ENCODE measurements at places on chromosomes 11 and 22.

- DNase-seq: peak; percentile 61
Measured at GRCh38 chr11:9506489-9507276, 45.9 kb downstream of the ZNF143 start.

- no peak for DNase-seq
Measured at GRCh38 chr11:84193706-84194105, 907.5 kb upstream of the CCDC90B start.

DNA sequence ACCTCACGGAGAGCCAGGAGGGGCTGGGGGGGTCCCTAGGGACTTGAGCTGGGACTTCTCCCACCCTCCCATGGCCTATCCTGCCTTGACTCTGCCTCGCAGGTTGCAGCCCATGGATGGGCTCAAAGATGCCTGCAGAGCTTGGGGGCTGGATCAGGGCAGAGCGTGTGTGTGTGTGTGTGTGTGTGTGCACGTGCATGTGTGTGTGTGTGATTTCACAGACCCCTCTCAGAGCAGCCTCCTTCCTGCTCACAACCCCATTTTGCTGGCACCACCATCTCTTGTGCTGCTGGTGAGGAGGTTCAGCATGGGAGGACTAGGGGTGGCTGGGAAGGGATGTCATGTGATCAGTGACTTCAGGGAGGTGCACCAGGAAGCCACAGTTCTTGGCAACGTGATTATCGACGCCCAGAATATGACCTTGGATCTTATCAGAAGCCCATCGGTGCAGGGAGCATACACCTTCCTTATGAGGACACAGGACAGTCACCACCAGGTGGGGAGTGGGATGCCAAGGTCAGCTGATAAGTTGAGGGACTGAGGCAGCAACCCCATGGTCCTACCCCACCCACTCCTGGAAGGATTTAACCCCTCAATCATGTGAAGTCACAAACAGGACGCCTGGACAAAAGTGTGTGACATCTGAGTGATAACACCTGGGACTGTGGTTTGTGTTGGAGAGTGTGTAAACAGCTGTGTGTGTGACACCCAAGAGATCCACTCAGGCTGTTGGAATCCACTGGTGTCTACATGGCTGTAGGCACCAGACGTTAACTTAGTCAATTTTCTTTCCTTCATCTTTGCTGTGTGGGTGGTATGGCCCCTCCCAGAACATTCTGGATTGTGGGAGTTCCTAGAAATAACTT, 1.8 kb upstream of the NAALADL1 start:
- DNase-seq: no peak

GRCh38 chr11:111363985-111364384, 15.1 kb downstream of the POU2AF1 start:
- DNase-seq: no peak

GRCh38 chr11:73268671-73269271, 3.4 kb upstream of the P2RY6 start:
- DNase-seq: no peak

GRCh38 chr22:47543447-47543846, 781.0 kb downstream of the TBC1D22A start:
- DNase-seq: no peak

- DNase-seq: no peak
Measured at GRCh38 chr22:49142296-49142695, 685.4 kb downstream of the BRD1 start.

GRCh38 chr11:75576499-75576918, 14.5 kb downstream of the SERPINH1 start:
- no peak for DNase-seq

- DNase-seq: no peak
Measured at GRCh38 chr11:48004456-48004855, 24.1 kb downstream of the PTPRJ start.

DNA sequence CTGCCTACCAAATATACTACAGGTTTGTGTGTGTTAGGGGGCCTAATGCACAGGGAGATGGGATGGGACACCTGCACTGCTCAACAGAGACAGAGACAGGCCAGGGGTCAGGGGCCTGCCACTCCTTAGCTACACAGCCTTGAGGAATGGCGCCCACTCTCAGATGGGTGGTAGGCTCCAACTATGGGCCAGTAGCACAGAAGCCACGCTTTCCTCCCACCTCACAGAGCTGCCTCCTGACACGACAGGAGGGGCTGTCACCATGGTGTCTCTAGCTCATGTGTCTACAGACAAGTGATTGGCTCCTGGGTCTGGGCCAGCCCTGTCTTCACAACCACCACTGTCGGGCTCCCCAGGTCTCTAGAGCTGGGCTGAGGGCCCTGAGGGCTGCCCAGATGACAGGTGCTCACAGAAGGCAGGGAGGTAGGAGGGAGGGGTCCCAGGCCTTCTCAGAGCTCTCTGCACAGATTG, 81.8 kb downstream of the DGCR2 start:
- no peak for DNase-seq

DNA sequence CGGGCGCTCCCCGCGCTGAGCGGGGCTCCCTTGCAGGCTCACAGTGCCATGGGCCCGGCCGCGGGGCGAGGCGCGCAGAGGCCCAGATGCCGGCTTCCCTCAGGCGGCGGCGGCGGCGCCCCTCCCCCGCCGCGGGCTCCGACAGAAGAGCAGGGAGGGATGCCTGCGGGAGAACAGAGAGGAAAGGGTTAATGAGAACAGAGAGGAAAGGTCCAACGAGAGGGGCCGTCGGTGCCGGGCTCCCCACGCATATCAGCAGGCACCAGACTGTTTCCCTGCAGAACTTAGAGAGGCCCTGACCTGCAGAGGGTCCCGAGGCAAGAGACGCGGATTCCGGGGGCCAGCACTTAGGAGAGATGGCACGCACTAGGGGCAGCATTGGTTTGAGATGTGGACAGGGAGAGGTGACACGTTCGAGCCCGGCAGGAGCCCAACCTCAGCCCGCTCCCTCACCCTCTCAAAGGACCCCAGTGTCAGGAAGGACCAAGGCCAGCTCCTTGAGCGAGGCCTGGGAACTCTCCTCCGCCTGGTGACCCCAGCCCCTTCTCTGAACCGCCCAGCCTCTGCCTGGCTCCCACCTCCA, 9.1 kb downstream of the NRXN2 start:
- DNase-seq: no peak

DNA sequence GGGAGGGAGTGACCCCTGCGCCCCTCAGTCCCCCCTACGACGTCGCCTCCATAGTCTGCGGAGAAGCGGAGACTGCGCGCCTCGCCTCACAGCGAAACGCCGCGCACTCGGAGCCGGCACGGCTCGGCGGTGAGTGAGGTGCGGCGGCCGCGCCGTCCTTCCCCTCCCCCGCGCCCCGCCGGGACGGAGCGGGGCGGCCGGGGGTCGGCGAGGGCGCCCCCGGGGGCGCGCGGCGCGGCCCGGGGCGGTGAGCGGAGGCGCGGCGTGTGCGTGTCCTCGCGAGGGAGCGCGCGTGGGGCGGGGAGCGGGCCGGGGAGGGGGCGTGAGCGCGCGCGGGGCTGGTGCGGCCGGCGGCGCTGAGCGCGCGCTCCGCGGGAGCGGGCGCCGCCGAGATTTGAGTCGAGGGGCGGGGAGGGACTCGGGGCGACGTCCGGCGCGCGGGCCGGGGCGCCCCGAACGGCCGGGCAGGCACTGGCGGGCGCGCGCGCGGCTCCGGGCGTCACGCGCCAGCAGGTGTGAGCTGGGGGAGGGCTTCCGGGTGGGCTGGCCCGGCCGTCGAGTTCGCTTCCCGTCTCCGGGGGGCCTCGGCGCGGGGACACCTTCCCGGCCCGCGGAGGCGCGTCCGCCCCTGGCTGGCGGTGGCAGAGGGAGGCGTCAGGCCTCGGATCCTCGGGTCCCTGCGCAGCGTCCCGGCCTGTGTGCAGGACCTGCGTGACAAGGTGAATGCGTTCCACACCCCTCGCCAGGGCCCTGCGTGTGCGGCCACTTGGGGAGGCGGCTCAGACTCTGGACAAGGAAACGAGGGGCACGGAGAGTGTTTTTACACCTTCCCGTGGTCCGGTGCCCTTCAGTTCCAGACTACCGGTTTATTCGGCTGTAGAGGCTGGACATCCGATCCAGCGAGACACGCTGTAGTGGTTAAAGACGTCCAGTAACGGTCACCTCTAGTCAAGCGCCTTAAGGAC, 50.4 kb downstream of the FAM83F start:
- peak; percentile 46 for DNase-seq

DNA sequence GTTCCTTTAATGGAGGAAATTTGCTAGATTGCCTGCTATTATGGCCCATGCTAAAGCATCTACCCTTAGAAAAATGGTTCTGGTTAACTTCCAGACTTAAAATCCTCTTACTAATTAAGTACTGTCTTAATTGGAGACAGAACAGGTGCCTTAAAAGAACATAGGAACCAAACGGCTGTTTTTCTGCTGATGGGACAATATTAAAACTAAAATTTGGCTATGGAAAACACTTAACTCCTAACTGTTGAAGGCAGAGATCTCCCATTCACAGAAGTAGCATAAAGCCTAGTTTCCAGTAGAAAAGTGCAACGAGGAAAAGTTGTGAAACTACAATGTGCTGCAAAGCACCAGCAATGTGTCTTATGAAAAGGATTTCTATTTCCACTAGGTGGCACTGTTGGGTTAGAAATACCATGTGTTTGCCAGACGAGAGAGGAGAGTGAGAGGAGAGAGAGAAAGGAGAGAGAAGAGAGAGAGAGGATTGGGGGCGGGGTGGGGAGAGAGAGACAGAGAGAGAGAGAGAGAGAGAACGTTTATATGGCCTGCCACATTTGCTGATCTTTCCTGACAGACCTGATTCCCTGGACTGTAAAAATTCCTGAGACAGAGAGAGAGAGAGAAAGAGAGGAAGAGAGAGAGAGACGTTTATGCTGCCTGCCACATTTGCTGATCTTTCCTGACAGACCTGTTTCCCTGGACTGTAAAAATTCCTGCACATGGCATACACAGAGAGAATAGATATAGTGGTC, 51.5 kb downstream of the FAM181B start:
- DNase-seq: no peak

GRCh38 chr11:83069441-83070043, 2.2 kb downstream of the RAB30 start:
- DNase-seq: no peak

GRCh38 chr11:66567787-66568123, 651 bp downstream of the CTSF start:
- DNase-seq: no peak

DNA sequence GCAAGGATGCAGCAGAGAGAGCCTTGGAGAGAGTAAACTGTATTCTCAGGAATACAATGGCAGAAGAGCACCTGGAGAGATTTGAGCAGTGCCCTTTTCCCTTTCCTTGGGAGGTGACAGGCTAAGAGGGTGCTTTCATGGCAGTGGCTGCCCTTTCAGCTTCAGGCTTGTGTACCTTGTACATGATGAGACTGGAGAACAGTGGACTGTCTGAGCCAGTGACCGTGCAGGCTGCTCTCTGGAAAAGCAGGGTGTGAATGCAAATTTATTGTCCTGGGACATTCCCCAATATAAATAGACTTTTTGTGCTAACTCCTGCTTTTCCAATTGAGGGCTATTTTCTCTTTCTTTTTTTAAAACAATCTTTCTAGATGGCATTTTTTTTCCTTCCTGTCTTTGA, 99.3 kb downstream of the TRIM44 start:
- no peak for DNase-seq

DNA sequence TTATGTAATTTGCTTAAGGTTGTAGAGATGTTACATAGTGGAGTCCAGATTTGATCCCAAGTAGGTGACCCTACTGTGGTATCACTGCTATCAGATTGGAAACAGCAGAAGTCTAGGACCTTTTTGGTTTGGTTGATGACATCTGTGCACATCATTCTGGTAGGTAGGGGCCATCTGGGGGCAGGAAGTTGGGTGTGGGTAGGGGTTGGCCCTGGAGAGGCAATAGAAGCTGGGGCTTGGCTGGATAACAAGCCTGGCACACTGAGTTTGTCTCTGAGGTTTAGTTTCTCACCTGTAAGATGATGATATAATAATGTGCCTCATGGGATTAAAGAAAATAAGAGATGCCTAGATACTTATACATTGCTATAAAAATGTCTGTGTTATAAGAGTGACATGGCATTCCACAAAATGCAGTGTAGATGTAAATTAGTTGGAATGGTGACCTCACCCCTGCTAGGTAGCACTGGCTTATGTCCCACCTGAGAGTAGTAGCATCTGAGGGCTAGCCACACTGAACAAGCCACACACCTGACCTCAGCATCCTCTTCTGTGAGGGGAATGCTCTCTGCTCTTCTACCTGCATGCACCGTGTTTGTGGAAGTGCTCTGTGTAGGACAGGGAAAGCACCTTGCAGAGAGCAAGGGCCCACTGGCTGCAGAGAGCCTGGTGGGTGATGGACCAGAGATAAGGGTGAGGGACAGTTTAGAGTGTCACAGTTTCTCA, 36.9 kb downstream of the PTPRJ start:
- DNase-seq: no peak

DNA sequence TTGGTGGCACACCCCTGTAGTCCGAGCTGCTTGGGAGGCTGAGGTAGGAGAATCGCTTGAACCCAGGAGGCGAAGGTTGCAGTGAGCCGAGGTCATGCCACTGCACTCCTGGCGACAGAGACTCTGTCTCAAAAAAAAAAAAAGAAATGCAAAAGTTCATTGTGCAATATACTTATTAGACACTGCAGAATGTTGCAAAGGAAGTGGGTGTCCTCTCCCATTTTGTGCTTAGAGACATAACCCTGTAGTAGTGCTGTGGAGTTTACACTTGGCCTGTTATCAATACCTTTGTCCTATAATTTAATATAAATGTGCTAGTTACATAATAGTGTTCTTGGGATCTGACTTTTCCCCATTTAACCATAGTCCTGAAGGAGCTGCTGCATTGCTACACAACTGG, 9.4 kb downstream of the BCL2L13 start:
- no peak for DNase-seq

DNA sequence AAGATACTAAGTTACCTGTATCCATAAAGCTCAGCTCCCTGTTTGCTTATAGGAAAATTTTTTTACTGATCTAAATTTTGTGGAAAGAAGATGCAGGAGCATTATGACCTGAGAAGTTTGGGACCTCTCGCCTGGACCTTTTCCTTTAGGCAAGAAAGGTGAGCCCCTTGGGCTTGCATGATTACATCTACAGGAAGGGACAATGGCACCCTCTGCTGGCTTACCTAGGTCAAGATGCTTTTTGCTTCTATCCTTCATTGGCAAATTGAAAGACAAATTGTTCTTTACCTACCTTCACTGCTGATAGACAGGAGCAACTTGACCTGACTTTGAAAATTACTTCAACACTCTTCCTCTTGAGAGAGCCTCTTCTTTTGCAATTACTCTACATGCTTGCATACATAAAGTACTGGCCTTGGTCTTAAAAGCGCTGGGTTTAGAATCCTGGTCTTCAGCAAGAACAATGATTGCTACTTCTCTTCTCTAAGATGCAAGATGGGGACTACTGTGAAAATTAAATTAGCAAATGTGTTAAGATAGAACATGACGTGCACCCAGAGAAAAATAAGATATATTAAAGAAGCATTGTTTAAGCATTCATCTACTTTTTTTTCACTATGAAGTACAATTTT, 147.2 kb downstream of the TRPC6 start:
- no peak for DNase-seq
